ENCODE measurements at places on chromosomes 4 and X.

GRCh38 chrX:96538104-96538725, 146.4 kb upstream of the DIAPH2 start:
- DNase-seq: no peak

DNA sequence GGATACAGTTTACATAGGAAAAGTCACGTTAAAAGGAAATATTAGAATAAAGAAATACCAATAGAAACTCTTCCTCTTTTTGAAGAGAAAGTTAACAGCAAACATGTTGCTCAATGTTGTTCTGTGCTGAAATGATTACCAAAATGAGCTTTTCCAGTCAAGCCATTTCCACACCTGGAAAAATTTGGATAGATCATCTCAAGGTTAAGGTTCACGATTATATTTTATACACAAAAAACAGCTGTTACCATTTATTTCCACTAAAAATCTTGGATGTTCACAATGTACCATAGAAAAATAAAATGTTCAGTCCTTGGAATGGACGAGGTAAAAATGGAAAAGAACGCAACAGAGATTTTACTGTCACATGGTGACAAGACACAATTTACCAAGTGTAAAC, 218.7 kb downstream of the SCFD2 start:
- DNase-seq: no peak

GRCh38 chr4:164847967-164848649, 28.9 kb upstream of the APELA start:
- DNase-seq: peak; percentile 75

DNA sequence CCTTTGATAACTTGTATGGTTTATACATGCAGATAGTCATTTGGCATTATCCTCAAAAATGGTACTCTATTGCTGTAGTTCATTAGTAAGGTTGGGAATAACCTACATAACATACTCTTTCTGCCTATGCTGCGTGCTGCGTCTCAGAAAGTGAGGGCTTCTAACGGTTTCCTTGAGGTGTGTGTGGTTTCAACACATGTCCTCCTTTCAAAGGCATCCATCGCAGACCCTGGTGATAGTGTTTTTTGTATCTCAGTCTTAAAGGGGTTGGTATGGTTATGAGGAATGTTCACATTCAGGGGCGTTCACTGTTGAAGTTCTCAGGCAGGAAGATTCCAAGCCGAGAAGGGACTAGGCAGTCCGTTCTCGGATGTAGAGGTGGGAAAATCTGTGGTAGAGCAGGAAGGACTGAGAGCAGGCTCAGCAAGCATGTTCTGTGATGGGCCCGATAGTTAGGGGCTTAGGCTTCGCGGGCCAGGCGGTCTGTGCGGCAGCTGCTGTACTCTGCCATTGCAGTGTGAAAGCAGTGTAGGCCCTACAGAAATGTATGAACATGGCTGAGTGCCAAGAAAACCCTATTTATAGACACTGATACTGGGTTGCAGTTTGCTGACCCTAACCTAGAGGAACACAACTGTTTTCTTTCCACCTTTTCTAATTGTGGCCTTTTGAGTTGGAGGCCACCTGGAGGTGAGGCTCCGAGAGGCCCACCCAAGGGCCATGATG, 123.2 kb downstream of the GPR143 start:
- no peak for DNase-seq

DNA sequence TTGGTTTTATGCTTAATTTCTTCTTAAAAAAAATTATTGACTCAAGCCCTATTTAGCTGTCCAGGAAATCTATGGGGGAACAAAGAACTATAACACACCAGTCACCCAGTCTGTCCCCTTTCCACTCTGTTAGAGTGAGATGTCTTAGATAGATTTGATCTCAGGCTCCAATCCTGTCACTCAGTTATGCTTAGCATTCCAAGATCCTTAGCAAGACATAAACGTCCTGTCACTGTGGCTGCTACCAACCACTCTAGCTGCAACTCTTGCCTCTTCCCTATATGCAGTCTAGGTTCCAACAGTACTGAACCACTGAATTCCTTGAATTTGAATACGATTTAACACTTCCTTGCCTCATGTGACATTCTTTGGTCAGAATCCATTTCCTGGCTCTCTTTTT, 241.9 kb upstream of the NWD2 start:
- DNase-seq: no peak

GRCh38 chrX:38848671-38849455, 47.6 kb downstream of the MID1IP1 start:
- DNase-seq: no peak

DNA sequence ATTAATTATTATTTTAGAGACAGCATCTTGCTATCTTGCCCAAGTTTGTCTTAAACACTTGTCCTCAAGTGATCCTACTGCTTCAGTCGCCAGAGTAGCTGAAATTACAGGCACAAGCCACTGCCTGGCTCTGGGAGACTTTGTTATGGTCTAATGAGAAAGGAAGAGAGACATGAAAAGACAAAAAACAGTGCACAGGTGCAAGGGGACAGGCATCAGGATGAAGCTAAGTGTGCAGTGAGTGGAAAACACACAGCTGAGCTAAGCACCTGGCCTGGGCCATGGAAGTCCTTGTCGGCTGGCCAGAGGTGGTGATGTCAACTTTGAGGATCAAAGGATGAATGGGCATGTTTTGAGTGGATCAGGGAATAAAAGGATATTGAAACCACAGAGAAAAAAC, 102.7 kb downstream of the HS3ST1 start:
- no peak for DNase-seq

- no peak for DNase-seq
These were observed 136.7 kb downstream of the MID1IP1 start for GRCh38 chrX:38937926-38938325.
